ENCODE measurements at places on chromosomes 4 and X.

- no peak for DNase-seq
Observed at GRCh38 chr4:99043346-99043745, 45.2 kb downstream of the ADH5 start.

DNA sequence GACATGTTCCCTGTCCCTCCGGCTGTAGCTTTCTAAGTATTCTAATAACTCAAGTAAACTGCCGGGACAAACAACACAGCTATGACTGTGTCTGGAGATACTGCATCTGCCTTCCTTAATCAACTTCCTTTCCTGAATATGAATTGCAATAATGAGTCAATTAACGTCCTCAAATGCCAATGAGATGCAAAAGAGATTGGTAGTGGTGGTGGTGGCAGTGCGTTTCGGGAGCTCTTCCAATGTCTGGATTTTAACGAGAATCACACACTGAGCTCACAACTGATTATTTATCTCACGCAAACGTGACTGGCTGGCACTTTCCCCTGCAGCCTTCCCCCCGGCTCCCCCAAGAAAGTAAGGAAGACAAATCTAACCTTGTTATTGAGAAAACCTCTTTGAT is 226.1 kb upstream of the GK2 start:
- no peak for DNase-seq

DNA sequence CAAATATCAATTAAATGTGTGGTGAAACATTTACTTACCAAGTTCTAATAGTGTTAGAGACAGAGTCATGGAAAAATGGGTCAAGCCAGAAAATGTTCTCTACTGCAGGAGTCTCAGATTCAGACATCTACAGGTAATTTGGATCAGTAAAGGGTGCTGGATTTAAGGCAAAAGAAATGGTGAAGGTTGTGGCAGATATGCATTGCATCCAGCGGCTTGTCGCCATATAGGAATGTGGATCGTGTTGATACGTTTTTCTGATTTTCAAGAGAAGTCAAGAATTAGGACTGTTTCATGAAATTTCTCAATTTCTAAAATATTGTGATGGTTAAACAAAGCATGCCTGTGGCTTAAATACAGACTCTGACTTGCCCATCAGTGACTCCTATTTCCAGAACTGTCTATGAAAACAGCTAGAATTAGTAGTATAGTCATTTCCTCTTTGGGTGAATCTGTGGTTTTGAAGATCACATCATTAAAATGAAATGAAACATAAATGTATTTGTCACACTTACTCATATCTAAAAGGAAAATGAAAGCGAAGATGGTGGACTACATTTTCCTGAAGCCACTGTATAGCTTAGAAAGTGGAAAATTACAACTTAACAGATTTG is 110.1 kb upstream of the VEGFC start:
- DNase-seq = no peak

GRCh38 chr4:74284053-74284452 is 24.2 kb upstream of the EPGN start:
- no peak for DNase-seq

DNA sequence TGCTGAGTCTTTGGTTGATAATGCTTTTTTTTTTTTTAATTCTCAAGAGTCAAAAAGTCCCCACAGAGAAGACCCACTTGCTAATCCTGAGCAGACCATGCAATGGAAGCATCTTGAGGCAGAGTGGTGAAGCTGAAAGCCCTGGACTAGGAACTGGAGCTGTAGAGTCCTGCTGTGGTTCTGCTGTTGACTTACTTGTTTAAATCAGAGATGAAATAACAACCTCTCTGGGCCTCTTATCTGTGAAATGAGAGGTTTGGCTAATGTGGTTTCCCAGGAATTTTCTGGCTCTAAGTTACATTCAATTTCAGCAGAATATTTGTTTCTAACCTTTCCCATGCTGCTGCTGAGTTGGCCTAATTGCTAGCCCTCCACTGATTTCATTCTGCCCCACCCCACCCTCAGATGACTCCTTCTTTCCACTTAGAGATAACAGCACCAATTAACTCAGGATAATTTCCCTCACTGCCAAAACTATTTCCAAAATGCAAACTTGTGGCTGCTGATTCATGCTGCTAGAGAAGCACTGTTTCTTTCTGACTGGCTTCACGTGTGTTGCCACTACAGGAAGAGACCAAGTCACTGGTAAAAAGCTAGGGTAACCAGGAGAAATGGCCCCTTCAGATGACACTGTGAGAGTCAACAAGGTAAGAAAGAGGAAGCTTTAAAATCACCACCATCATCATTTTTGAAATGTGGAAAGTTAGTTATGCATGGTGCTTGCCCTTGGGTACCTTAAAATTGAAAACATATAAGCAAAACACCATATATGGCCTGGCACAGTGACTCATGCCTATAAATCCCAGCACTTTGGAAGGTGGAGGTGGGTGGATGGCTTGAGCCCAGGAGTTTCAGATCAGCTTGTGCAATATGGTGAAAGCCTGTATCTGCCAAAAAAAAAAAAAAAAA is 326.4 kb downstream of the DCHS2 start:
- no peak for DNase-seq

DNA sequence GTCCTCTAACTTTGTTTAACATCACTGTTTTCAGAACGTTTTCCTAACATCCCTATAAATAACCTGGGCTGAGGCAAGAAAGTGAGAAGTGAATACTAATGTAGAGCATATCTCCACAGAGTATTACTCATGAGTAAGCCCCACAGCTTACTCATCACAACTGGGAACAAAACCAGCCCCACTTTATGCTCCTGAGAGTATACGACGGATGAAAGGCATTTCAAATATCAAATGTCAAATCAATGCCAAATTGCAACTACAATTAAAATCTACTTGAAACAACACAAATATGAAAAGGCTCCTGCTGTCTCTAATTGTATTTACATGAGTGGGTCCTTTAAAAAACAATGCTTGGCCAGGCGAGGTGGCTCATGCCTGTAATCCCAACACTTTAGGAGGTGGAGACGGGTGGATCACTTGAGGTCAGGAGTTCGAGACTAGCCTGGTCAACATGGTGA is 41.2 kb downstream of the SH3RF1 start:
- no peak for DNase-seq

DNA sequence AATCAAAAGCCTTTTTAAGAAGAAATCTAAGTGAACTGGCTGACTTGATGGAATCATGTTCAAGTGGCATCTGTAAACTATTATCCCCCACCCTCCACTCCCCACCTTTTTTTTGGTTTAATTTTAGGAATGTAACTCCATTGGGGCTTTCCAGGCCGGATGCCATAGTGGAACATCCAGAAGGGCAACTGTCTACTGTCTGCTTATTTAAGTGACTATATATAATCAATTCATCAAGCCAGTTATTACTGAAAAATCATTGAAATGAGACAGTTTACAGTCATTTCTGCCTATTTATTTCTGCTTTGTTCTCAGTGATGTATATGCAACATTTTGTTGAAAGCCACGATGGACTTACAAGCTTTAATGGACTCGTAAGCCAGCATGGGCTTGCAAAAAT is 162.3 kb downstream of the STIM2 start:
- no peak for DNase-seq
